ENCODE measurements at places on chromosomes 2 and 18.
A peak's percentile ranks its signal among the peaks of the same experiment; 100 is the strongest.

- no peak for ATAC-seq
Measured at GRCh38 chr2:53884883-53885282, 25.1 kb upstream of the GPR75 start.

DNA sequence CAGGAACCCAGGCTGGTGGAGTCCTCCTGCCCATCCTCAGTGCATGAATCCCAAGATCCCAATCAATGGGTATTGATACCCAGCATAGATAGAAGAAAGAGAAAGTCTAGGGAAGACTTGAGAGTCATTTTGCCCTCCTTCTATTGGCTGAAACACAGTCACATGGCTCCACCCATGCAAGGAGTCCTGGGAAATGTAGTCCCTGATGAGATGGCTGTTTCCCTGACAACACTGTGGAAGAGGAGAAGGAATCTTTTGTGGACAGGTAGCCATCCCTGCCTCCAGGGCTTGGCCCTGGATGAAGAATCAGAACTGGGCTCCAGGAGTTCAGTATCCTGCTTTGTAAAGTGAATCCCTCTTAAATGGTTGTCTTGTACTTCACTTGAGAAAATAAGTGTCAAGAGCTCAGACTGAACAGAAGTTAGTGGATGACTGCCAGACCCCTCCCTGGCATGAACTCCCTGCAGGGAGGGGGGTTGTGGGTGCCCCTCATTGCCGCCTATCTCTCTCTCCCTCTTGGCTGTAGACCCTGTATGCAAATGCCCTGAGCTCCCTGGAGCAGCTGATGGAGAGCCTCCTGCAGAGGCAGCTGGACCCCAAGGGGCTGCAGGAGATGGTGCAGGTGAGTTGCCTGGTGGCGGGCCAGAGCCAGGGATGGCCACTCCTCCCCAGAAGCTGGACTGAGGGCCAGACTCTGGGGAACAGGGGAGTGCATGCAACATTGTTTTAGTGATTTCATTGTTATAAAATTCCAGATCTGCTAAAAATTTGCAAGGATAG is 36.1 kb downstream of the MROH2A start:
- peak; percentile 21 for ATAC-seq

GRCh38 chr2:197071213-197071612 is 144.7 kb upstream of the PGAP1 start:
- ATAC-seq, result no peak

DNA sequence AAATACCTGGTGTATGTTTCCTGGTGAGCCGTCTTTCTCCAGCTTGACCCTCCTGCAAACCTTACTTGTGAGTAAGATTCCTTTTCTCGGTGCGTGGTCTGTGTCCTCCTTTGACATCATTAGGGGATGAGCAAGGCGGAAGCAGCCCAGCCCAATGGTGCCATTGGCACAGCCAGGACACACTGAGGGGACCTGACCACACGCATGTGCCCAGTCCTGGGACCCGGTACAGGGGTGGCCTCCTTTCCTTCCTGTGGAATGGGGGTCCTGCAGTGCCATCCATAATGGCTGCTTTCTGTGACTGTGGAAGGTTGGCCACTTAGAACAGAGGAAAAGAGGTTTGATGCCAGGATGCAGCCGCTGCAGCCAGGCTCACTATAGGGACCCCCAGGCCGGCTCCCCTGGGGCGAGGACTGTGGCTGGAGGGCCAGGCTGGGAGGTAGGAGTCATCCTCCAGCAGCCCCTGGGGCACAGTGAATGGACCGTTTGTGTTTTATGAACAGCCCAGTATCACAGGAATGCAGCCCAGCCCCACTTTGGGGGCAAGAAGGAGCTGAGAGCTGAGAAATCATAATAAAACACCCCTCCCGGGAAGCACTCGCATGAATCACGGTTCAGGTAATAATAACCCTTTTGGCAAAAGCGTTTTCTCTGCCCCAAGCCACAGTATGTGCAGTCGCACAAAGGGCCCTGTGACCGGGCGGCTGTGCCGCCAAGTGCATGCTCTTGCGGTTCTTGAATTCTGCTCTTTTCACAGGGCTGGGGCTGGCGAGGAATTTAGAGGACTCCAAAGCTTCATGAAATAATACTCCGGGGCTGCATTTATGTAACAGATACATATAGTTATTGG is 73.2 kb downstream of the ASB1 start:
- ATAC-seq, result no peak

- ATAC-seq, result no peak
Measured at GRCh38 chr18:41765460-41765859, 189.6 kb upstream of the PIK3C3 start.

DNA sequence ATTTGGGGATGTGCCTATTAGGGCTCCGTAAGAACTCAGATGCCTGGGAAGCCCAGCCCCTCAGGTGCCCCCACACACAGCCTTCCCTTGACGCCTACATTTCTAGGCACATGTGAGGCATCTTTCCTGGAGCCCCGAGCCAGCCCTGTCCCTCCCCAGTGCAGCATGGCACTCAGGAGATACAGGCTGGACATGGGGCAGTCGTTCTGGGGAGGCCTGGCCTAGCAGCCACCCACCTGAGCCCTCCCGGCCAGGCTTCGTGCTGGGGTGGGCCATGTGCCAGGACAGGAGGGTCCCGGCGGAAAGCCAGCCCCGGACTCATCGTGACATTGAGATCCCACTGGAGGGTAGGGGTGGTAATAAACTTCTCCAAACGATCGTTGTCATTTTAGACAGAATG is 15.2 kb downstream of the BOK start:
- peak; percentile 5 for ATAC-seq

- peak; percentile 81 for ATAC-seq
Measured at GRCh38 chr2:128809259-128809636, 490.6 kb upstream of the HS6ST1 start.

GRCh38 chr2:234673501-234673900 is 176.6 kb upstream of the ARL4C start:
- ATAC-seq, result no peak

DNA sequence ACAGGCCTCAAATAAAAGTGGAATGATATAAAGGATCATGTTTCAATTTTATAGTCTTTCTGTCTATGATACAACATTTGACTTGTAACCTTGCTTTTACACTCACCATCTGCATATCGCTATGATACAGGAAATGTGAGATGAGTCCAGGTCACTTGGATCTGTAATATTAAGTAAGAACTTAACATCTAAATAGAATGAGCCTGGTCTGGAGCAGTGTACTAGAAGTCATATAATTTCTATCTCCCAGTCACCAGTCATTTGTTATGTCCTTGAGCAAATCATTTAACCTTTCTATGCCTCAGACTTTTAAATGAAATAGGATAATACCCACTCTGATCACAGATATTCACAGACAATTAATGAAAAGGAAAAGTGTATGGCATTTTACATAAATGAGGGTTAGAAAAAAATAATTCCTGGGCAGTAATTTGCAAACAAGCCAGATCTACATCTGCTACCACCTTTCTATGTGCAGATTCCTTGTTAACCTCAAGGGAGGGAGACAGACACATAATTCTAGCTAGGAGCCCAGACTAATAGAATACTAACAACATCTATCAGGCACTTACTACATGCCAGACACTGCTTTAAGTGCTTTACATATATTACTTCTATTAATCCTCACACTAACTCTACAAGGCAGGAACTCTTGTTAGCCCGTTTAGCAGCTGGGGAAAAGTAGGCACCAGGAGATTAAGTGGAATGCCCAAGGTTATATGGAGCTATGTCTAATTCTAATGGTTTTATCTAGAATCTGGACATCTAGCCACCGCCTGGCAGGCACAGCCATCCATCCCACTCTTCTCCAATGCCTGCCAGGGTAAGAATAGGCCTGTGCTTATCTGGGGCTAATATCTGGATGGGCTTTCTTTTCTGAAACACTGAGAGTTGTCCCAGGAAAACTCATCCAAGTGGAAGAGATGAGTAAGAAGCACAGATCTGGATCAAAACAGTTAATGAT is 313.6 kb upstream of the CDH20 start:
- no peak for ATAC-seq

All from motor neuron (in vitro differentiated cells).